ENCODE measurements at places on chromosomes 3 and 15.

DNA sequence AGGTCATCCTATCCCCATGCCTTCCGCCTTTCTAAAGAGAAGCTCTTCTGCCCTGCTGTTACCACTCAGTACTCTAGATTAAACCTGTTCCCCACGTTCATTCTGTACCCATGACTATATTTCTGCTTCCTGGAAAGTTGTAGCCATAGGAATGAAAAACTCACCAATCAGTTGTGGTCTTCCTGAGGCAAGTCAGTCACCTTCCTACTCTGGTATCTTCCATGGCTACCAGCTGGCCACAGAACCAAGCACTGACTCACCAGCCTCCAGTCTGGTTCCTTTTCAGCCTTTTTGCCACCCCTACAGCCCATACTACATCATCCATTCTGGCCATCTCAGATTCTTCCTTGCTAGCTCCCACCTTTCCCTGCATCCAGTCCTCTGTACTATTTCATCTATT lies 46.4 kb downstream of the TMEM44 start:
- no peak for DNase-seq

- DNase-seq = no peak
Observed at GRCh38 chr15:71632576-71633195, 177.7 kb upstream of the NR2E3 start.

GRCh38 chr15:87744815-87745214 lies 511.7 kb downstream of the NTRK3 start:
- no peak for DNase-seq

DNA sequence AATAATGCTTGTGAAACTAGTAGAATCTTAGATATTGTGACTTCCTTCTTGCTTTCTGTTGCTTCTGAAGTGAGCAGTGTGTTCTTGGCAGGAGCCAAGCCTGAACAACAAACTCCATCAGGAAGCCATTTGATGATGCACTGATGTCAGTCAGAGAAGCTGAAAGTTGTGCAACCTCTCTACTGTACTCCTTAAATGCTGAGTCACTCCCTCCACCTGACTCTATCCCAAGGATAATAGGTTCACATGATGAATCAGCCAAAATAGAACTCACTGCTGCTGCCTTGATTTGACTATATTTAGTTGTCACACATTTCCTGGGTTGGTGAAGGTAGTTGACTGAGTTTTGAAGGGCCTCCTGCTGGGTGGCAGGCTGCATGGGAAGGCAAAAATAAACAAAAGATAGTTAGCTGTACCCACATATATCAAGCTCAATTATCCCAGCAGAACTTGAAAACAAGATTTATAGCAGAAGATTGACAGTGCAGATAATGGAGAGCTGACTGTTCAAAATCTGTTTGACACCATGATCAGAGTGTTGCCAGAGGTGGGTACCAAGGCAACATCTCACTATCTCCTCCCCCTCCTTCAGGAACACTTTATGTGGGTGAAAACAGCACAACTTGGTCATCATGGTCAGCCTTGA lies 328.4 kb upstream of the DPH6 start:
- DNase-seq = no peak

GRCh38 chr3:112199622-112200316 lies 66.7 kb upstream of the GCSAM start:
- no peak for DNase-seq

DNA sequence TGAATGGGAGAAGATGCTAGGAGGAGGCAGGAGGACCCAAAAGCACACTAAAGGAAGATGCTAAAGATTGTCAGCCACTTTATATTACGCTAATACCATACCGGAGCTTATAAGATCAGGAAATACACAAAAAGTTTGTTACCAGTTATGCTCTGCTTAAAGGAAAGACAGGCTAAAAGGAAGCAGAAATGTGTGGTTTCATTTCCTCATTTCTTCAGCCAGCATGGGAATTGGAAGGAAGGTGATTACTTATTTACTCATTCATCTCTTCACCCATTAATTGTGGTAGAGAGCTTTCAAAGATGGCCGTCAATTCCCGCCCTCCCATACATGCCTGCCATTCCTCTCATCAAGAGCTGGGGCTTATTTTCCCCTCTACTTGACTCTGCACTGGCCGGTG lies 26.7 kb upstream of the TMEM158 start:
- DNase-seq = no peak

DNA sequence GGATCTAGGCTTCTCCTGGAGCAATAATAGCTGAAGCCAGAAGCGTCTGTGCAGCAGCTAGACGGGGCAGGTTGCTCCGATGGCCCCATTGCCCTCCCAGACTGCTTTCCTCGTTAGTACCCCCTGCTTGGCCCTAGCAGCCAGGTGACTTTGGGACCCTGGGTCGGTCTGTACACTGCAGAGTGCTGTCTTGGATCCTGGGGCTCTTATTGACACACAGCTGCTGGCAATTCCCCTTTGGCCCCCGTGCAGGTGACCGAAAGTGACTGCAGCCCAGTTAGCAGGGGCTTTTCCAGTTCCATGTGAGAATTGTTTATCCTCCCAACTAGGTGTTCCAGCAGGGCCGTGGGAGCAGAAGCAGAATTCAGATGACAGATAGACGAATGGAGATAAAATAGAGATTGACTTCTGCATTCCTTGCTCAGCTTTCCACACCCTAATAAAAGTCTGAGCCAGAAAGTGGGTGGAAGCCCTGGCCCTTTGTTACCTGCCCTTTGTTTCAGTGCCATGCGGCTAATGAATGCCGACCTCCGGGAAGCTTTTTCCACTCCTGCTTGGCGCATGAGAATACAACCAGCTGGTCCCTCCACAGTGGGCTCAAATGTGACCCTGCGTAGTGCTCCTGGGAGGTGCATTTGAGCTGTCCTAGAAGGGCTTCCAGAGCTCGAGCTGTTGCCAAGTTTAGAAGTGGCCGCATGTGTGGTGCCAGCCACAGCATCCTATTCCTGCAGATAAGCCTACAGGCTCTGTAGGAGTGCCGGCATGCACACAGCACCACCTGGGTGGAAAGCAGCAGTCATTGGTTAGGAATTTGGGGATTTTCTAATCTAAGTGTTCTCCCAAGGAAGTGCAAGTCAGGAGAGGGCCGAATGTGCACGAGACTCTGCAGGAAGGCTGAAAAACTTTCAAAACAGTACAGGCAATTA lies 94.4 kb downstream of the SLCO3A1 start:
- no peak for DNase-seq

DNA sequence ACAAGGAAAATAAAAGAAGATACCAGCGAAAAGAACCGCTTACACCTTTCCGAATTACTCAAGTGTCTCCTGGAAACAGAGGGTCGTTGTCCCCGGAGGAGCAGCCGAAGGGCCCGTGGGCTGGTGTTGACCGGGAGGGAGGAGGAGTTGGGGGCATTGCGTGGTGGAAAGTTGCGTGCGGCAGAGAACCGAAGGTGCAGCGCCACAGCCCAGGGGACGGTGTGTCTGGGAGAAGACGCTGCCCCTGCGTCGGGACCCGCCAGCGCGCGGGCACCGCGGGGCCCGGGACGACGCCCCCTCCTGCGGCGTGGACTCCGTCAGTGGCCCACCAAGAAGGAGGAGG lies 325 bp downstream of the ALCAM start:
- no peak for DNase-seq

DNA sequence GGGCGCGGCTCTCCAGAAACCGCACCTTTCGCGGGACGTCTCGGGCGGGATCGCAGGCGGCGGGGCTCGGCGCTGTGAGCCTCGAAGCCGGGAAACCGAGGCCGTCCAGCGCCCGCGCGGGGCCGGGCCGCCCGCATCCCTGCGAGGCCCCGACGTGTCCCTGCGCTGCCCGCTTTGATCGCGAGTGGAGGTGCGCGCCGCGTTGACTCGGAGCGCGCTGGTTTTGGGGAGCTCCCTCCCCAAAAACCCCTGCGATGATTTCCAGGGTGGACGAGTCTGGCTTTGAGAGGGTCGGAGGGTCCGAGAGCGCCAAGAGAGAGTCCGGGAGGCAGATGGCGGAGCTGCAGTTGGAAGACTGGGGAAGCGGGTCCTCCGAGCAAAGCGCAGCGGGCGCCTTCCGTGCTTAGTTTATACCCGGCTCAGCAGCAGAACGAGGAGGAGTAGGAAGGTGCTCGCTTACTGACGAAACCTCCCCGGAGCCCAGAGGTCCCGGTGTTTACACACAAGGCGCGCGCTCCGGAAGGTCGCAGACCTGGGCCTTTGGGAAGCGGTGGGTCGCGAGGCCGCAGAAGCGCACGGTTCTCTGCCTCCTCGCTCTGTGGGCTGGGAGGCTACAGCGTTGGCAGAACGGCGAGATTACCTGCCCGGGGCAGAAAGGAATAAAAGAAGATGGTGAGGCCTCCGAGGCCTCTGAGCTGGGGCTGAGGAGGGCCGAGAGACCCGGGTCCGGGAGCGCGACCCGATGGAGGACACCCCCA lies 687 bp downstream of the ALDH1A3 start:
- no peak for DNase-seq

- DNase-seq = no peak
Observed at GRCh38 chr3:127698691-127699415, 26.1 kb downstream of the ABTB1 start.

- no peak for DNase-seq
Observed at GRCh38 chr15:100229181-100230163, 112.3 kb downstream of the ADAMTS17 start.

- no peak for DNase-seq
Observed at GRCh38 chr3:125611908-125612307, 16.6 kb upstream of the OSBPL11 start.

DNA sequence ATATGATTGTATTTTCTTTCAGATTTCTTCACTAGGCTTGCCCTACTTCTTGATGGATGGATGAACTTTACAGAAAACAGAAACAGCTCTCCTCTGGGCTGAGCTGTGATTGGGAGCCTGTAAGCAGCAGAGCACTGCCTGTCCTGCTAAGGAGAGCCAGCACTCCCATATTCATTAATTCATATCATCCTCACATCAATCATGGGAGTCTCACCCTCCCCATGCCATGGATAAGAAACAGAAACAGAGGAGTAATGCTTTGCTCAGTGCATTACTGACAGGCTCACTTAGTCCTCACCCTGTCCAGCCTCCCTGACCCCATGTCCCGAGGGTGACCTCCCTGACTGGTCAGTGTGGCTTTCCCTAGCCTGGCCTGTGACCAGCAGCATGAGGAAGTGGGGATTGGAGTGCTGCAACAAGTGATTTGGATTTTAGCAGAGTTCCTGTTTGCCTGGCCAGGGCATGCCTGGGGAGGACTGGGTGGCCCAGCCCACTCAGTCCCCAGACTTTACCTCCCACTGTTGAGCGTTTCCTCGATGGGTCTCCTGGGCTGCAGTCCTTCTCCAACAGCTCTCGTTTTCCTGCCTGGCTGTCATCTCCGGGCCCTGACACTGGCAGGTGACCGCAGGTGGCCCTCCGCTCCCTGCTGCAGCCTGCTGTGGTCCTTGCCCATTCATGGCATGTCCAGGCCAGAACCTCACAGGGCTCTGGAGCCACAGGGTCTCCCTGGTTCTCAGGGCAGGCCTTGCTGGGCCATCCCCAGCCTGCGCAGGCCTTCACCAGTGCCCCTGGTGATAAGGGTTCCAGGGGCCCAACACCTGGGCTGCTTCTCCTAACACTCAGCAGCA lies 1.3 kb upstream of the TMIE start:
- DNase-seq = no peak

GRCh38 chr3:114449271-114450007 lies 155.6 kb downstream of the TIGIT start:
- no peak for DNase-seq

DNA sequence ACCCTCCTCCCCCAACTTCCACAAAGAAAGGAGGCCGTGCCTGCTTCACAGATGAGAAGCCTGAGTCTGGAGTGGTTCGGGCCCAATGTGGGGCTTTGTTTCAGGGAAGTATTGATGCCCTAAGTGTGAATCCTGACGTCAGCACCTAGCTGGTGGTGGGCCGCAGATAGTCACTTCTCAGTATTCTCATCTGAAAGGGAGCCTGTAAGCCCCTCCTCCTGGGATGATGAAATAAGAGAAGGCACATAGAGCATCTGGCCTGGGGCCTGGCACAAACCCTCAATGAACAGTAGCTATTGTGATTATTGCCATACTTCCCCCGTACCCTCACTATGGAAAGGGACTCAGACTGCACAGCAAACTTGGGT lies 24.8 kb downstream of the LINGO1 start:
- no peak for DNase-seq

DNA sequence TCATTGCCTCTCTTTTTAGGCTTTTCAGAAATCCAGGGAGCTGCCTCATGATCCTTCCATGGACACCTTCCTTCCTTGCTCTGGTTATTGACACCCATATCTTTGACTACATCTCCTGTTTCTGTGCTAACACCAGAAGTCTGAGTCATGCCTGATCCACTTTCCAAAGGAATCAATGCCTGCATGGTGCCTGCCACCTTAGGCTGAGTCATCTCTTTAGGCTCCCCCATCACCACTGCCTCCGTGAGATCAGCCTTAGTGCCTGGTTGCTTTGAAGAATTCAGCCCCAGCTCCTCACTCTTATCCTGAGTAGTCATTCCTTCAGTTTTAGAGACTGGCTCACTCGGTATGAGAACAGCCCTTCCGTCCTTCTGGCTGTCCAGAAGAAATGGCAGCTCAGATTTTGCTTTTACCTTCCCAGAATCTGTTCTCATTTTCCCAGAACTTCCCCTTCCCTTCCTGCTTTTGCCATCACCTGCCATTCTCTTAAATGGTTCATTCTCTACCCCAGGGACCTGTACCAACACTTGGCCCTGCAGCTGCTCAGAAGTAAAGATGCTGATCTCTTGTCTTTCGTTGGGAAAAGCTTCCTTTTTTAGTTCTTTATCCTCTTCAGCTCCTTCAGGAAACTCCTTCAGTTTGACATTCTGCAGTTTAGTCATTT lies 105.3 kb downstream of the MAP4 start:
- DNase-seq = no peak

DNA sequence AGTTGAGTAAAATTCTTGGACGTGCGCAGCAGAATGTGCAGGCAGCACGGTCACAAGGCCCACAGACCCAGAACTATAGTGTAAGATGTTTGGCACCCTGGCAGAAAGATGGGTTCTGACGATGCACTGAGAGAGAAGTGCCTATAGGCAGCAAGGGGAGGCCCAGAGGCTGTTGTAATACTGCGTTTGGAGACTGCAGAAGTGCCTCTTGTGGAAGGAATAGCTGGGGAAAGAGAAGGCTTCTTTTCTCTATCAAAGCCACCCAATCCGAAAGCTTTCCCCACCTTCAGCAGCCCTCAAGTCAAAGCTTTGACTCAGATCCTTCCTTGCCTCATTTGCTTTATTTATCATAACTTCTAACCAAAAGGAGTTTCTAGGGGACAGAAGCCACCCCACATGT lies 5.2 kb upstream of the SIN3A start:
- DNase-seq = no peak

DNA sequence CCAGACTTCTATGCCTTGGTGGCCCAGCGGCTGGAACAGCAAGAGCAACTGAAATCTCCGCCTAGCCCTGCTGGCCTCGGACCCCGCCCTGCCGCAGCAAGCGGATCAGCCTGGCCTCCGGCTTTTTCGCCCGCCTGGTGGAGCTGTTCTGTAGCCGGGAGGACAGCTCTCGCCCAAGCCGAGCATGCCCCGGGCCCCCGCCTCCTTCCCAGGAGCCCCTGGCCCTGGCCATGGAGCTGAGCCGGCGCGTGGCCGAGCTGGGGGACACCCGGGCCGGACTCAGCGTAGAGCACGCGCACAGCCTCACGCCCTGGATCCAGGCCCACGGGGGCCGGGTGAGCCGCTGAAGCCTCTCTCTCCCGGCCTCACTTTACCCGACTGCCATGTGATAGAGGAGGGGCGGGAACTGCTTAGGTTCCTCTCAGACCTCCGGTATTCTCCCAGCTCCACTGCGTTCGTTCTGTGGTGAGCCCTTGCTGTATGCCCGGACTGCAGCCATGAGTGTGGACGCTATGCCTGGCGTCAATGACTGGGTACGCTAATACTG lies 24.1 kb upstream of the MRPL3 start:
- no peak for DNase-seq

GRCh38 chr3:110733045-110733444 lies 338.6 kb upstream of the NECTIN3 start:
- DNase-seq = no peak

GRCh38 chr3:50202353-50203112 lies 2.5 kb upstream of the SLC38A3 start:
- no peak for DNase-seq
